GM23338 (cell line): ENCODE measurements at places on chromosomes 16 and 17. TPM values are rescaled to one million over a fixed set of nuclear protein-coding genes. Genes with fewer than 3 reads are reported as not detected.

DNA sequence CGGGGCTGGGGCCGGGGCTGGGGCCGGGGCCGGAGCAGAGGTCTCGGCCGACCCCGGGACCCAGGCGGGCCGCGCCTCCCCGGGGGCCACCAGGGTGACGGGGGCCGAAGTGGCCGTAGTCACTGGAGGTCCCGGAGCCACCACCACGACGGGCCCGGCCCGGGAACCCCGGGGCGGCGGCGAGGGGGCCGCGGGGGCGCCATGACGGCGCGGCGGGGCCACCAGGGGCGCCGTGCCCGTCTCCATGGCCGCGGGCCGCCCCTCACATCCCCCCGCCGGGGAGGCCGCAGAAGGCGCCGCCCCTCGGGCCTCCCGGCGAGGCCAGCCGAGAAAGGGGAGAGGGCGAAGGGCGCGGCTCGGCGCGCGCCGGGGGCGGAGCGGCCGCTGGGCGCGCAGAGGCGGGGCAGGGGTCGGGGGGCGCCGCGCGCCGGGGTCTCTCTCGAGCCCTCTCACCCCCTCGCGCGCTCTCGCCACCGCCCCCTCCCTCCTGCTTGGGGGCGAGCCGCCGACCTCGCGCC, 297 bp downstream of the TBC1D10B start:
- H3K27me3 ChIP-seq: no peaks in the 10 kb centered on the region
- no peak overlapping the region for H3K27ac ChIP-seq
- peak overlapping the region; percentile 85 for H3K4me3 ChIP-seq
- H3K36me3 ChIP-seq: no peaks in the 10 kb centered on the region
- DNase-seq: no peak
- H3K4me1 ChIP-seq: peaks cover 11% of the 10 kb centered on the region

DNA sequence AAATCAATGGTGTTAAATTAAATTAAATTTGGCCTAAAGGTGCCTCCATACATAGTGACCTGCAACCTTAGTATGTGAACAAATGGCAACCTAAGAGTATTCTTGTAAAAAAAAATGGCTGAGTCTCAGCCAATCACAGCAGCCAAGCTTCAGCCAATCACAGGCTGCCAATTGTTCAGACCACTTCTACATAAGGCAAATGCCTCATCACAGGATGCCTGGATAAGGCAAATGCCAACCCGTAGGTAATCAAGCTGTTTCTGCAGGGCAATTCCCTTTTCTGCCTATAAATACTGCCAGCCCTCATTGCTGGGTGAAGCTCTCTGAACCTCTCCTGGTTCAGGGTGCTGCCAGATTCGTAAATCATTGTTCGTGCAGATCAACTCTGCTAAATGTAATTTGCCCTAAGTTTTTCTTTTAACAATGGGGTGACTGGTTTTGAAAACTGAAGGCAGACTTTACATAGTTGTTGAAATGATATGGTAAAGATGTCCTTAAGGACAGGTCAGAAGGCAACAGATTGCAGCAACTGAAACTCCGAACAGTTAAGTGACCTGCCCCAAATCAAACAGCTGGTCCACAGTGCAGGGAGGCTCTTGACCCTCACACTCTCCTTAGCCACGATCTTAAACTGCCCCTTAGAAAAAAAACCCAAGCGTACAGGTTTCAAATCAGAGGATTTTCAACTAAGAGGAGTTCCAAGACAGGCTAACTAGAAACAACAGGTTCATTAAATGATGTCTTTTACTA, 50.3 kb downstream of the N4BP1 start:
- no peak overlapping the region for H3K4me3 ChIP-seq
- peaks cover 16% of the 10 kb centered on the region for H3K4me1 ChIP-seq
- peak; percentile 42 for DNase-seq
- no peak overlapping the region for H3K27ac ChIP-seq

DNA sequence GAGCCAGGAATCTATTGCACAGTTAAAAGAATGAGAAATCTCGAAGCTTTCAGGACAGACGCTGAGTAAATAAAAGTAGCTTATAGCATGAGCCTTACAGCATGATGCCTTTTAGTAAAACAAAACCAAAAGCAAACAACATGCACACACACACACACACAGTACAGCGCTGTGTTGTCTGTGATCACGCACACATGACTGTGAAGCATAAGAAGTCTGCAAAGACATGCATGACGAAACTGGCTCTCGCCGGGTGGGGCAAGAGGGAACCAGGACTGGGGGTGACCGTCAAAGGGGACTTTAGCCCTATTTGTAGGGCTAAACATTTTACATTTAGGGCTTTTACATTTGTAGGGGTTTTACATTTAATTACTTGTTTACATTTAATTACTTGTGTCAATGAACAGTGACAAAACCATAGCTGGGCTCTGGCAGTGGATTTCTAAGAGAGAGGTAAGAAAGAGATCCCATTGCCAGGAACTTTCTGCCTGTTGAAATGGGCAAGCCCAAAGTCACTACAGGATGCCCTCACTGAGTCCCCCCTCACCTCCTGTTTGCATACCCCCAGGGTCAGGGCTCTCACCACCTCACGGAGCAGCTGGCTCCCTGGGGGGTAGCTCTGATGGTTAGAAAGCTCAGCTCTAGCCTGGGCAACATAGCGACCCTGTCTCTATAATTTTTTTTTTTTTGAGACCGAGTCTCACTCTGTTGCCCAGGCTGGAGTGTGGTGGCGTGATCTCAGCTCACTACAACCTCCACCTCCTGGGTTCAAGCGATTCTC, 2.0 kb upstream of the TNFRSF13B start:
- H3K36me3 ChIP-seq: no peaks in the 10 kb centered on the region
- H3K27me3 ChIP-seq: no peaks in the 10 kb centered on the region
- H3K4me3 ChIP-seq: no peak overlapping the region
- no peaks in the 10 kb centered on the region for H3K4me1 ChIP-seq
- no peak for DNase-seq

DNA sequence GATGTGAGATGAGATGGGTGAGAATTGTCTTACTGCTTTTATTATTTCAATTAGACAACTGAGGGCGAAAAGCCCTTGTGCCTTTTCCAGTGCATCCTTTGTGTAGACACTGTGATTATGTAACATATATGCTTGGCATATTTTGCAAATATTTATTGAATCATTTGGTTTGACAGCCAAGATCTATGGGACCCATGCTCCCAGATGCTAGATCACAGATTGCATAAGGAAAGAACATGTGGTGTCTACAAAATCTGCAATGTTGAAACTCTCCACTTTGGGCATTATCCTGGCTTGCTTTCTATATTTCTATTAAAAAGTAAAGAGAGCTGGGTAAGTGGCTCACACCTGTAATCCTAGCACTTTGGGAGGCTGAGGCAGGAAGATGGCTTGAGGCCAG, 4.8 kb upstream of the COG1 start:
- H3K36me3 ChIP-seq: no peaks in the 10 kb centered on the region
- no peak overlapping the region for H3K27ac ChIP-seq
- DNase-seq: no peak
- no peak overlapping the region for H3K4me3 ChIP-seq

- no peak overlapping the region for H3K4me3 ChIP-seq
- H3K27ac ChIP-seq: no peak overlapping the region
- H3K4me1 ChIP-seq: no peaks in the 10 kb centered on the region
Observed at GRCh38 chr16:64455275-64455674, 666.6 kb downstream of the CDH11 start.

- no peak overlapping the region for H3K27ac ChIP-seq
- H3K36me3 ChIP-seq: no peaks in the 10 kb centered on the region
- DNase-seq: no peak
- H3K27me3 ChIP-seq: no peaks in the 10 kb centered on the region
Observed at GRCh38 chr16:87216148-87216840, 100.9 kb downstream of the C16orf95 start.

CA7 gene
- 2.5 and 2.8 TPM in 2 replicates for total RNA-seq

EME1 gene
- 5.9 and 15.9 TPM in 2 replicates for total RNA-seq

KRT31 gene
- not detected in 2 replicates for total RNA-seq

EVPL gene
- total RNA-seq: 0.62 and 1.3 TPM in 2 replicates
